Retinal pigment epithelial cell (primary cell): ENCODE measurements at places on chromosomes 1 and 21.
A peak's percentile ranks its signal among the peaks of the same experiment; 100 is the strongest.

DNA sequence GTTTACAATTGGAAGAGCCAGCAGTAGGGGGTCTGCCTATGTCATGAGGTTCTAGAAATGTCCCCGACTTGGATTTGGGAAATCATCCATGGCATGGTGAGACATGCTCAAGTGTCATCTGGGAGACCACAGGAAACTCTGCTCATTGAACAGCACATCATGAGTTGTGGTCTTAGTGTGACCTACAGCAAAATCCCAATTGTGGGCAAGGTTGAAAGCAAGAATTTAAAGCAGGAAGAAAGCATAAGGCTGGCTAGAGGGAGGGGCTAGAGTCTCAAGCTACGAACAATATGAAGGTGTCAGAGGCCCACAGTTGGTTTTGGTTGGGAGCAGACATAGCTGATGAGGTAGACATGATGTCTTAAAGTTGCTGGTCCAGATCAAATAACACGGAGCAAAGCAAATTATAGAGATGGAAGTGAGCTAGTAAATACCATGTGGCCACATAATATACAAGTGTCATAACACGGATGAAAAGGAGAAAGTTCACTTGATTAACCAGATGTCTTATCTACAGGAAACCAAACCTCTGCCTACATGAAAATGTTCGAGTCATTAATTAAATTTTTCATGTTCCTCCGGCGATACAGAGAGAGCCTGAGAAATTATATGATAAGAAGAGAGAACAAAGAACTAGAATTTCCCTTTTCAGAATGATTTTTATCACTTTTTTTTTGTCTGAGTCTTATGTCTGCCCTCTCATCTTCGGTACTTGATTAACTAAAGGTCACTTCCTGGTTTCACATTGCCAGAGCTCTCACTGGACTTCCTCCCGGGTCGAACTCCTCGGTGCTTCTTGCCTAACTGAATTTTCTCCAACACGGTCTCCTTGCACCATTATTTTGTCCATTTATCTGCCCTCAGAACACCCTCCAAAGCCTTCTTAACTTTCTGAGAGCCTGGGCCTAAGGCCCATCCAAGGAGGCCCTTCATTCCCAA, 67.5 kb upstream of the DUSP10 start:
- no peak for DNase-seq

GRCh38 chr21:39483917-39484316, 32.1 kb downstream of the SH3BGR start:
- peak; percentile 39 for DNase-seq

GRCh38 chr1:208349694-208350330, 105.6 kb upstream of the PLXNA2 start:
- DNase-seq = no peak

DNA sequence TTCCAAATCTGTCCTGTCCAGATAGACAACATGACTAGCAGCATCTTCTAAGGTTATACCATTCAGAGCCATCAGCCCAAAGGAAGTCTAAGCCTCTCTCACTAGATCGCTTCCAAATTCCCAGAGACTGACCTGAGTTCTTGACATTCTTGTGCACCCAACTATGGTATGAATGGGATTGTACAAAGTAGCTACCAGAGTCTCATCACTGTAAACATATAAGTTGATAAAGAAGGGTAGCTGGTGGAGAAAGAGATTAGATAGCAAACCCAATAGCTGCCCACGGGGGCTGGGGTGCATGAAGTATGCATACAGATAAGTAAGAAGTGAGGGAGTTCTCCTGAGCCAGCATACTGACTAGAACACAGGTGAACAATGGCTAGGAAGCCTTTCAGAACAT, 180.0 kb downstream of the PLPP3 start:
- DNase-seq = no peak

DNA sequence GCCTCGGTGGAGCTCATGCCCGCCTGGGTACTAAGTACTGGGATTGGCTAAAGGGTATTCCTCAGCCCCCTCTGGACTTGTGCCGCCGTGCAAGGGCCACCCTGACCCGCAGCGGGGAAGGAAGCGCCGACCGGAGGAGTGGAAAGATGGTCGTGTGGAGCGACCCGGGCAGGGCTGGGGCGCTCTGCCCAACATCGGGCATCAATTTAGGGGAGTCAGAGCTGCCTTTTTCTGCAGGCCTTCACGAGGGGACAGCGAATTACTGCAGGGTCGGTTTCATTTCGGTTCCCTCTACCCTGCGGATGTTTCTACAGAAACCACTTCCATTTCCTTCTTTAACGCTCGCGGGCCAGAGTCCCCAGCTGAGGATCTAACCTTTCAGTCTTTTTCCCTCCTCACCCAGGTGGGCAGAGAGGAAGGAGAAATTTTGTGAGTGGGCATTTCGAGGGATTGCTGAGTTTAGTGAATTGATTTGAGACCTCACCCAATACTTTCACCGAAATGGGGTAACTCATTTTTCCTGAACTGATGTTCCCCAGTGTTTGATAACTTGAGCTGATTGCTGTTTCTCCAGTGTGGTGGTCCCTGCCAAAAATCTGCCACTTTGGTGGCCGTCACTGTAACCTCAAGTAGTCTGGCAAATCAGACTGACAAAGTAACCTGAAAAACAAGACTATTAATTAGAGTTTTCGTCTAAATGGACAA, 1.1 kb downstream of the TOR1AIP1 start:
- no peak for DNase-seq

DNA sequence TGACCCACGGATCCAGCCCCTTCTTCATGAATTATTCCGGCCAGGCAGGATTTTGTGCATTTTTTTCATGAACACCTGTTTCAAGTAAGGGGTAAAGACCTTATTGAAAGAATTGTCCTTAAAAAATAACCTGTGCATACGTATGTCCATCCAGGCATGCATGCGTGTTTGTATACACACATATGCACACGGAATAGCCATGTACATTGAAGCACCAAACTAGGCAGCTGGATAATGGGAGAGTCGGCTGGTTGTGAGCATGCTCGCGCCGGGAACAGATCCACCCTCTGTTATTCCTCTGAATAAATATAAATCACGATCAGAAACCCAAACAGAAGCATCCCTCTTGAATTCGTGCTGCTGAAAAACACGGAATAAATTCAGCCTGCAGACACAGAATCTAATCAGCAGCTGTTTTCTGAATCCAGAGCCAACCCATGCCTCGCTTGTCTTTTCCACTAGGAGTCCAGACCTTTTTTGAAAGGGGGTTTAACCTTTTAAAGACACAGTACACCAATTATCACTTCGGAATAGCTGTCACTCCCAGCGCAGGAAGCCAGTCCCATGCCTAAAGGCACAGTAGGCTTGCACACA, at the start of gene HIVEP3:
TSS of gene HIVEP3 (minus strand) at position 473 of the 594 bp plus-strand sequence.
- no peak for DNase-seq

GRCh38 chr1:150146849-150147542, 2.7 kb upstream of the PLEKHO1 start:
- no peak for DNase-seq

DNA sequence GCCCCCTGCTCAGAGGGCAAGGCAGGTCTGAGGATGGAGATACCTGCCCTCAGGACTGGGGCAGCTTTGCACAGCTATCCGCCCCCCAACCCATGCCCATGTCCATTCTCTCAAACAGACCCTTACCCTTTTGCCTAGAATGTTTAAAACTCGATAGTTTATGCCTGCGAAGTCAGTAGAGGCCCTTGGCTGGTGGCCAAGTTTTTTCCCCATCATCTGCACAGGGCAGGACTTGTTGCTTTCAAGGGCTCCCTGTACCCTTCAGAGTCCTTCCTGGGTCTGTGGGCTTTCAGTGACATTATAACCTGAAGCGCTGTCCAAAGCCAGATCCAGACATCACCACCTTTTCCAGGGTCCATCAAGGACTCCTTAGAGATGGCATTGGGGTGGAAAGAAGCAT, 148.7 kb upstream of the ZNF644 start:
- DNase-seq = no peak

DNA sequence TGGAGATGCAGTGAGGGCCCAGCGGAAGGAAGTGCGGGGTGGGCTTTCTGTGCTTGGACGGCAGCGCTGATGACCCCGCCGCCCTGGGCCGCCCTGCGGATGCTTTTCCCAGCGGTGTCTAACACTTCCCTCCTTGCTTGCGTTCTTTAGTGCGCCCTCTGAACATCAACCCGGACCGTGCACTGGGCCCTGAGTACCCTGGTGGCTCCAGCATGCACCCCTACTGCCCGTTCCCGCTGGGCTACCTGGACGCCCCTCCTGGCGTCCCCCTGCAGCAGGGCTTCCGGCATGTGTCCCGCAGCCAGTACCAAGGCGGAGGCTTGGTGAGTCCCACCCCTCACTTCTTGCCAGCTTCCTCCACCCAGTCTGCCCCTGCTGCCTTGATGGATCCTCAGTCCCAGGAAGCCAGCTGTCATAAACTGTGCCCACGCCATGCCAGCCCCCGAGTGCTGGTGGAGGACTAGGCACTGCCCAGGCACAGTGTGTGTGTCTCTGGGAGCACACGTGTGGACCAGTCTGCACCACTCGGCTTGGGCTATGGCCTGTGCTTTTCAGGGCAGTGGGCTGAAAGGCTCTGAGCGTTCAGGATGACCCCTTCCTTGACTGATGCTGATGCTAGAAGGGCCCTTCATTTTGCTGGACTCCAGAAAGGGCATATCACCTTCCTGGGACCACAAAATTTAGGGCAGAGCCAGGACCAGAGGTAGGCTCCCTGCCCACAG, 2.3 kb downstream of the DMRTB1 start:
- DNase-seq = no peak

- DNase-seq = peak; percentile 22
Observed at GRCh38 chr1:162987866-162988265, 81.3 kb upstream of the RGS4 start.

DNA sequence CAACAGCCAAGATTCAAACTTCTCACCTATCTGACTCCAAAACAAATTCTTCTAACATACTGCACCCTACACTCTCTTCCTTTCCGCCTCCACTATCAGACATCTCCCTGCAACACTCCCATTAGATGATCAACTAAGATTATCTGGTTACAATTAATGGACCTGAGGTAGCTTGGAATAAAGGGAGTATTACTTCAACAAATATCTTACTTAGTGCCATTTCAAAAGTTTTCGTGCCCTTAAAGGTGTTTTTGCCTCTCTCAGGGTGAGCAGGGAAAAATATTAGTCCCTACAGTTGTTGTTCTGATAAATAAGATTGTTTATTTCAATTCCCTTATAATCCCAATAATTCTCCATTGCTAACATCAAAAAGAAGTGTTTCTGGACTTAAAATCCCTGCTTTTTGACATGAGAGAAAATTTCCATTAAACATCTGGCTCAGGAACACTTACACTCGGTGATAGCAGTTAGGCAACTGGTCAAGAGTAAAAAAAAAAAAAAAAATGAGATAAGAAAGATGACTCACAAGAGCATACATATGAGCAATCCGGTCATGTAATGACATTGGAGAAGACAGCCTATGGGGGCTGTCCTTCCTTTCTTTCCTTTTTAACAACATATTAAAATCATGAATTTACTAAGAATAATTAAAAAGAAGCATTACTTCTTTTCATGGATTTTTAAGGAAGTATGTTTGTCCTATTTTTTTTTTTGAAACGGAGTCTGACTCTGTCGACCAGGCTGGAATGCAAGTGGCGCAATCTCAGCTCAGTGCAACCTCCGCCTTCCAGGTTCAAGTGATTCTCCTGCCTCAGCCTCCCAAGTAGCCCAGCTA, 7.6 kb downstream of the RSBN1 start:
- no peak for DNase-seq

DNA sequence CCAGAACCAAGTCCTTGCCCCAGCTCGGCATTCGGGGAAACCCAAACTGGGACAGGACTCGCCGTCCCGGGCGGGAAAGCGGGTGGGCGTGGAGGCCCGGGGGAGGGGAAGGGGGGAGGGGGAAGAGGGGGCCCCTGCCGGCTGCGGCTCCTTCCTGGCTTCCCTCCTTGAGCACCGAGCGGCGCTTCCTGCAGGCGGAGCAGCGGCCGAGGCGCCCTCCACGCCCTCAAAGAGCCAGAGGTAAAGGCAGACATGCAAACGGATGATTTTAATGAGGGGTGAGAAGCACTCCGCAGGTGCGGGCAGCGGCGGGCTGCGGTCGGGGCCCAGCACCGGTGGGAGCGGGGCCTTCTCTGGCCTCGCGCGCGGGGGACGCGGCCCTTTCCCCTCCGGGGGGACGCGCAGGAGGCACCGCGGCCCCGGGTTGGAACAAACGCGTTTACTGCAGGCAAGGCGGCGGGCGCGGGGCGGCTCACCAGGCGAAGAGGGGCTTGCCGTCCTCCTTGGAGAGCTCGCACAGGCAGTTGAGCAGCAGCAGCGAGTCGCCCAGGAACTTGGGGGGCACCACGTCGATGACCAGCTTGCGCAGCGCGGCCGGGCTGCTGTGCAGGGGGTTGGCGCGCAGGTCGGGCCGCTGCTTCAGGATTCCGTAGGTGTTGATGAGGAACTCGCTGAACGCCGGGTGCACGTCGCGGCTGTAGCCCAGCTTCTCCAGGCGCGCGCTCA, 5.7 kb upstream of the FTCD start:
- no peak for DNase-seq
